ENCODE measurements at places on chromosomes 7 and 10.

GRCh38 chr10:60298408-60299389 is 91.0 kb downstream of the ANK3 start:
- DNase-seq: no peak

- no peak for DNase-seq
Measured at GRCh38 chr7:121810831-121811672, 61.9 kb upstream of the PTPRZ1 start.

DNA sequence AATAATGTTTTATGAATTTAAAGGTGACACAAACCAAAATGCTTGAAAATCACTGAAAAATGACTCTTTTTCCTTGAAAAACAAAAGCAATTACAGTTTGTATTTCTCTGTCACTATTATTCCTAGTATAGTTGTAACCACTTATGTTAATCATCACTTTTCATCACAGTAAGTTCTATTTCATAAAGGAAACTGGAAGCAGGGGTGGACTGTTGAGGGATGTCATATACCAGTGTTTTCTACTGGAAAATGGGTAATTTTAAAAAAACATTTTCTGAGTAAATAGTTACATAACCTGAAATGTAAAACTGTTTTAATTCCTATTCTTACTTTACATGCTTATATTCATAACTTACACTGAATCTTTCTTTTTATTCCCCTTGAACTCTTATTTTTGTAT is 32.2 kb upstream of the SFMBT2 start:
- no peak for DNase-seq

DNA sequence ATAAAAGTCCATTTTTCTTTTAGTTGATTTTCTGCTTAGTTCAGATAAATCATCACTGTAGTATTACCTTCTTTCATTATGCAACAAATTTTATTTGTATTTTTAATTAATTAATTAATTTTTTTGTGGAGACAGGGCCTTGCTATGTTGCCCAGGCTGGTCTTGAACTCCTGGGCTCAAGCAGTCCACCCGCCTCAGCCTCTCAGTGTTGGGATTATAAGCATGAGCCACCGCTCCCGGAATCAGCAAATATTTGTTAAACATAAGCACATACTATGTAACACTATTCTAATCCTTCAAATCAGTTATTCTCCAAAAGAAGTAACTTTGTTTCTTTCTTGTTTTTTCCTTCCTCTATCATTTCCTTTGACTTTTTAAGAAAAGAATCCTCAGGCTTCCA is 584.8 kb upstream of the ANKRD30A start:
- DNase-seq: no peak

DNA sequence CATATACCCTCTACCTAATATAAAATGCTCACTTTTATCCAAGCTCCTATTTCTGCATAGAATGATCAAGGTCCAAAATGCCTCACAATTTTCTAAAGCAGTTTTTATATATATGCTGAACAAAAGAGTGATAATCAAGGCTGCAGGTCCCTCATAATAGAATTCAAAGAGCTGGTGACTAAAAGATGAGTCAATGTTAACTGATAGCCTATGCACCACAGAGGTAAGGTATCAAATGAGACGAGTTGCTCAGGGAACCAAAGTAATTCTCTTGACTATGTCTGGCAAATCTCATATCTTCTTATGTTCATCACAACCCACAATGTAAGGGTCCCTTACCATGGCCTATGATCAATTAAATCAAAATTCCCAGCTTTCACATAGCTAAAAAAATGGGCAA is 15.2 kb downstream of the PDZD8 start:
- DNase-seq: no peak

DNA sequence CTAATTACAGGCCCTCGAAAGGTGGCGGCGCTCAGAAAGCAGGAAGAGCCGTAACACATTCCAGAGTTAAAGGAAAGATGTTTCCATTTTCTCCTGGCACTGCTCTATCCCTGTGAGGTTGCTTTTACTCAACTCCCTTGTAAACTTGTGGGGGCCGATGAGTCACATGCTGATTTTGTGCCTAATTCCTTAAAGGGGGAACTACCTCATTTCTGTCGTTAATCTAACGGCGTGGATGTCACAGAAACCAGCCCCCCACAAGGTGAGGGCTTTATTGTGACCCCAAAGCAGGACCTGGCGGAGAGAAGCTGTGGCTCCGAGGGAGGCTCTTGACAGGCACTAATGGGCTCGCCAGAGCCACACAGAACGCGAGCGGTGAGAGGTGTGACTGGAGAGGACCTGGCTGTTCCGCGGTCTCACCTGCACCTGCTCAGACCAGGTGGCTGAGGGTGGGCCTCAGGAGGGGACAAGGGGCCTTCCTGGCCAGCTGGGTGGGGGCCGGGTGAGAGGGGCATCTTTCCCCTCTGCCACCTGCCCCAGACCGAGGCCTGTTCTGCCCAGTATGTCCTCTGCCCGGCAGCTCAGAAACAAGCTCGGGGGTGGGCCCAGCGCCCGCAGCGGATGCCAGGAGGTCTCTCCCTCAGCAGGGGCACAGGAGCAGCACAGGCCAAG is 50.9 kb downstream of the CALML3 start:
- DNase-seq: no peak
